ENCODE measurements at places on chromosomes 16 and 17.

- no peak for DNase-seq
These were observed 375.6 kb downstream of the SOX9 start for GRCh38 chr17:72496461-72496860.

DNA sequence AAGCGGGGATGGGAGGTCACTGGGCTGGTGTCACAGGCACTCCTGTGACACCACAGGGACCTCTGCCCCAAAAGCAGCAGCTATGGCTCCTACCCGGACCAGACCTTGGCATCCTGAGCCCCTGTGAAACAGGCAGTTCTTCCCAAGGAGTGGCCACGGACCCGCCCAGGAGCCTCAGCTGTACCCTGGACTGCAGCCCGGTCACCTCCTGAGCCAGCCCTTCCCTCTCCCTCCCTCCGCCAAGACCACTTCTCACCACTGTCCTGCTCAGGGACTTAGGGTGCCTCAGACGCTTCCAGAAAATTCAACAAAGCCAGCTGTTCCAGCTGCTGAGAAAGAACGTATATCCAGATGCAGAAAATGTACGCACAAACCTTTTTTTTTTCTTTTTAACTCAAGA is 13.9 kb upstream of the NCBP3 start:
- no peak for DNase-seq

DNA sequence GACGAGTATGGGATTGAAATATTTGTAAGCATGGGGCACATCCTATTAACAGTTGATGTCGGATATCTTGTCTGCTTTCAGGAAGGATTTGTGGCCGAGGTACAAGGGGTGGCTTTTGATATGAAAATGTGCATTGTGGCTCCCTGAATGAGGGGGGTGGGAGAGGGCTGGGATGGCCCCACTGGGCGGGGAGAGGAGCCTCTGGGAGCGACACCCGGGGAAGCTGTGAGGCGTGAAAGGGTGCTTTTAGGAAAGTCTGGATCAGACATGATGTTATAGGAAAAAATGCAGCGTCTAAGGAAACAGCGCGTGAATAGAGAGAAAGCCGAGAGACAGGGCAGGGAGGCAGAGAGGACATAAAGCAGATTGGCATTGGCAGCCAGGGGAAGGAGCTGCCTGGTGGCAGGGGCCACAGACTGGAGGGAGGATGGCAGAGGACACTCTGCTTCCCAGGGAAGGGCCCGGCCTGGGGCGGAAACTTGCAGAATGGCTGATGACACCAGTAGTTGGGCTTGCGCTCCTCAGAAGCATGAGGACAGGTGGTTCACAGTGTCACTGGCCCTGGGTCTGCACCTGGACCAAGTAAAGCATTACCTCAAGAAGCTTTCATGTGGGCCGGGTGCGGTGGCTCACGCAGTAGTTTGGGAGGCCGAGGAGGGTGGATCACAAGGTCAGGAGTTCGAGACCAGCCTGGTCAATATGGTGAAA is 95.7 kb downstream of the NTN1 start:
- no peak for DNase-seq

- no peak for DNase-seq
These were observed 30.6 kb downstream of the TMEM92 start for GRCh38 chr17:50304781-50305404.

GRCh38 chr16:22250522-22250921 is 44.4 kb downstream of the EEF2K start:
- DNase-seq = no peak

DNA sequence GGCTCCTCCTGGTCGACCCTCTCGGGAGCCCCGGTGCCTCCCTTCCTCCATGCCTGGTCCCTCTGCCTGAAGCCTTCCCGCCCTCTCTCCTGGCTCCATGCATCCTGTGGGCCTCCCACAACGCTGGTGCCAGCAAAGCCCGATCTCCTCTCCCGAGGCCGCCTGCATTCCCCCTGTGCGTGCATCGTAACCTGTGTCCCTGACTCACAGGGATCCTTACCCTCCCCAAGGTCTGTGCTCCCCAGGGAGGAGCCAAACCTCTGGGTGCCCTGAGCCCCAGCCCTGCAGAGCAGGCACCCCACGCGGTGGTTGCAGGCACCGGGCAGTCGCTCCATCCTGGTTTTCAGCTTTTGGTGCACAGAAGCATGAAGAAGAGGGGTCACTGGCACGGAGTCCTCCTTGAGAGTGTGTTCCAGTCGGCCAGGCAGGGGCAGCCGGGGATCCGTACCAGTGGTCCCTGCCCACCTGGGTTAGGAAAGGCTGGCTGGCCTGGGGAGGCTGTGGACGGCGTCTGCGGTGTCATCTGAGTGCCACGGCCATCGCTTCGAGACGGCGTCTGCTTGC is 1.8 kb upstream of the ENPP7 start:
- DNase-seq = no peak

DNA sequence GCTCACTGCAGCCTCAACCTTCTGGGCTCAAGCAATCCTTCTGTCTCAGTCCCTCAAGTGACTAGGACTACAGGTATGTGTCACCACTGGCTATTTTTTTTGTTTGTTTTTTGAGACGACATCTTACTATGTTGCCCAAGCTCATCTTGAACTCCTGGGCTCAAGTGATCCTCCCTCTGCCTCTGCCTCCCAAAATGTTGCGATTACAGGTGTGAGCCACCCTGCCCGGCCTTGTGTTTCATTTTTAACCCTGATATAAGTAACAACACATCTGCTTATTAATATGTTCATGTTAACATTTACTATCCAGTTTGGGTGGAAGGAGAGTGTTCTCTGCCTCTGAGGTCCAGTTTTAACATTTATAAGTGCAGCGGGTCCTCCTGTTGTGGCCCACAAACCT is 3.1 kb downstream of the FAM20A start:
- DNase-seq = no peak

GRCh38 chr16:72517154-72517553 is 345.2 kb upstream of the PMFBP1 start:
- DNase-seq = no peak

DNA sequence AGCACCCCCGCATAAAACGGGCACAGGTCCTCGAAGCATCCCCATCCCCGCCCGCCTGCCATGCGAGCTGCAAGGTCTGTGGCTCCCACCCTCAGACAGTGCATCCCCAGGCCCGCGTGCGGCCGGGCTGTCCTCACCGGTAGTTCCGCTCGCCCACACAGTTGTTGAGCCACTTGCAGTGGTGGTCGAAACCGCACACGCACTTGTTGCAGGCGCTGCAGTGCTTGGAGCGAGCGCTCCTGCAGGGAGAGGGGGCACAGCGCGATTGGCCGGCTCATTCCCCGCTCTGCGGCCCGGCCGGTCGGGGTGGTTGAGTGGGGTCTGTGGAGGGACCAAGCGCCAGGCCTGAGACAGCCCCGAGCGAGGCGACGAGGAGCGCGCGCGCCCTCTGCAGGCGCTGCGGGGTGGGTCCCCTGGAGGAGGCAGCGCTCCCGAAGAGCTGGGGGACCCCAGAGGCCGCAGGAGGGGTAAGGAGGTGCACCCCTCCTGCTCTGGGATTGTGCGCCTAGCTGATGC is 6.0 kb upstream of the TPPP3 start:
- no peak for DNase-seq

- no peak for DNase-seq
These were observed 631 bp downstream of the NXPH3 start for GRCh38 chr17:49576088-49576916.

- no peak for DNase-seq
These were observed 736 bp downstream of the CNP start for GRCh38 chr17:41967141-41967920.

- DNase-seq = peak; percentile 35
These were observed 14.1 kb upstream of the G6PC1 start for GRCh38 chr17:42886283-42887176.

- no peak for DNase-seq
These were observed 31.7 kb upstream of the MYH10 start for GRCh38 chr17:8662076-8662831.

- no peak for DNase-seq
These were observed 112.9 kb downstream of the SEC14L1 start for GRCh38 chr17:77253611-77254051.

DNA sequence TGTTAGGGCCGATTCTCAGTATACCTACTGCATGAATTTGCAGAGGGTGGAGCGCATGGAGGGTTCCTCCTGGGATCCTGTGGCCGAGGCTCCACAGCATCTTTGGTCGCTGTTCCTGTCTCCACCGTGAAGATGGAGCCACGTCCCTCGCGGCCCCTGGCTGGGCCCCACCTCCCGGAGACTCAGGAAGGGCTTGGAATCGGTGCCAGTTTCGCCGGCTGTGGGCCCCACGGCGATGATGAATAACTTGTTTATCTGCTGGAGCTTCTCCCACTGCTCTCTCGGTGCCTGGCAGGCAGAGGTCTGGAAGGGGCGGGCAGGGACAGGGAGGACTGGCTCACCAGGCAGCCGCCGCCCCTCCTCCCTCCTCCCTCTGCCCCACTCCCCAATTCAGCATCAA is 8.1 kb downstream of the SLC5A11 start:
- DNase-seq = no peak

GRCh38 chr17:9051561-9051960 is 30.3 kb downstream of the NTN1 start:
- DNase-seq = no peak

GRCh38 chr16:89375686-89376085 is 114.7 kb downstream of the ANKRD11 start:
- no peak for DNase-seq

- no peak for DNase-seq
These were observed 27.8 kb downstream of the GRIN2A start for GRCh38 chr16:10154389-10154788.

DNA sequence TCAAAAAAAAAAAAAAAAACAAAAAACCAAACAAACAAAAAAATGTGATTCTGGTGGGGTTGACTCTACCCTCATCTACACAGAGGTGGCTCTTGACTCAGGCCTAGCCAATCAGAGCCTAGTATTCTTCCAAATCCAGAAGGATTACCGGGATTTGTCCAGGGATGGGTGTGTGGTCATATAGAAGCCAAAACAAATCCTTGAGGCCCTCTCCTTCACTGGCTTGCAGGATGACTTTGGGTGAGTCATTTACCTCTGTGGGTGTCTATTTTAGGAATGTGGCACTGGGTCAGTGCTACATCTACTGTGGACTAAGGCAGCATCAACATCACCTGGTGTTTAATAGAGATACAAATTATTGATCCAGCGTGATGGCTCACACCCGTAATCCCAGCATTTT is 93.2 kb upstream of the RBBP6 start:
- DNase-seq = no peak

GRCh38 chr16:14106457-14106856 is 35.3 kb downstream of the MRTFB start:
- no peak for DNase-seq

- DNase-seq = no peak
These were observed 19.3 kb downstream of the SHMT1 start for GRCh38 chr17:18344021-18344420.

DNA sequence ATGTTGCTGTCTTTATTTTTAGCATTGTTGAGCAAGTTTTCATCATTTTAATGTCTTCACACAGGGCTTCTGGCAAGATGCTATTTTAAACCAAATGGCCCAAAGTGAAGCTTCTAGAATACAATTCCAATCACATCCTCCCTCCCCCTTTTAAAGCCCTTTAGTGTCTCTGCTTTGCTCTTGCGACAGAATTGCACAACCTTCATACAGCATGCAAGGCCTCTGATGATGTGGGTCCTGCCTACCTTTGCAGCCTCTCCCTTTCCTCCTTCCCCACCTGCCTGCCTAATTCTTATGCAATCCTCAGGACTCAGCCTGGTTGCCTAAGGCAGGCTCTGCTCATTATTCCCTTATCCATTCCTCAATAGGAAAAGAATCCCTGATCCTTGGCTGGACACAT is 381.7 kb downstream of the SLC39A11 start:
- DNase-seq = no peak

DNA sequence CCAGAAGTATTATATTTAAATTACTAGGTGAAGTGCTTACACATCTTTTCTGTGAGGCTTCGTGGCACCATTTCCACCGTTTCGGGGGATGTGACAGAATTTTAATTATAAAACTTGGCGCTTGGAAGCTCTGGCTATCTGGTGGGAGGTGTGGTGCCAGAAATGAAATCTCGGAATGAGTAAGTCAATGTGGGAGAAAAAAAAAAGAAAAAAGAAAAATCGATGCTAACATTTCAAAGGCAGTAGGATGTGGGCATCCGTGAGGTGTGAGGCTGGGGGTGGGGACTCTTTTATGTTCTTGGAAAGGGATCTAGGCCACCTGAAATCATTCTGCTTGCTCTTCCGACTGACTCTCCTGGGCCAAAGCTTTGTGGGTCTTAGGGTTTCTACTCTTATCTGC is 21.9 kb downstream of the CPPED1 start:
- no peak for DNase-seq

DNA sequence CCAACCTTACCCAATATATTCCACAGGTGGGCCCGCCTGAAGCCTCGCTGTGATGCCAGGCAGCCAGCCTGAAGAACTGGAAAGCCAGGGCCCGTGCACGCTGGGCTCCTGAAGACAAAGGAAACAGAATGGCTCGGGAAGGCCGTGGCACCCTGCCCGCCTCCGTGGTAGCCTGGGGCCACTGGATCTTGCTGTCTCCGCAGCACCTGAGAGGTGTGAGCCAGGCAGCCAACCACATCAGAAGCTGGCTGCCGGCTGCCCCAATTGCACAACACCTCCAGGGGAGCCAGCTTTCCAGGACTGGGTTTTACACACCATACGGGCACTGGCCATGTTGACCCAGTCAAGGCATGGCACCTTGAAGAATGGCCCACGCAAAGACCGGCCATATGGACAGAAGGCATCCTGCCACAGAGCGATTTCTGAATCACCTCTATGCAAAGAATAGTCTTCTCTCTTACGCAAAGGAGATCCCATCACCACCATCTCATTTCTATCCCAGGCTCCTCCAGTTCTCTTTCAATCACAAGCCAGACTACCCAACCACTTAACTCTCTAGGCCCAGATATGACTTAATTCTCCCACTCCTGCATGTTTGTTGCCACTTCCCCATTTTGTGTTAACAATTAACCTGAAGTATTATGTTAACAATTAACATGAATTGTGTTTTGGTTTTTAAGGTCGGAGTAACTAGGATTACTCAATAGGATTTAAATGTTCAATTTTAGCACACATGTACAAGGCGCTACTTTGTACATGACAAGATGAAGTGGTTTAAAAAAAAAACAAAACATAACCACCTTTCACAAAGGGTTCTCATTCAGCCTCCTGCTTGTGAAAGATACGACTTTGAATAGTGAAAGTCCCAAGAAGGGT is 32.1 kb downstream of the ZFHX3 start:
- no peak for DNase-seq

- DNase-seq = no peak
These were observed 1.7 kb downstream of the MLYCD start for GRCh38 chr16:83900571-83900970.

DNA sequence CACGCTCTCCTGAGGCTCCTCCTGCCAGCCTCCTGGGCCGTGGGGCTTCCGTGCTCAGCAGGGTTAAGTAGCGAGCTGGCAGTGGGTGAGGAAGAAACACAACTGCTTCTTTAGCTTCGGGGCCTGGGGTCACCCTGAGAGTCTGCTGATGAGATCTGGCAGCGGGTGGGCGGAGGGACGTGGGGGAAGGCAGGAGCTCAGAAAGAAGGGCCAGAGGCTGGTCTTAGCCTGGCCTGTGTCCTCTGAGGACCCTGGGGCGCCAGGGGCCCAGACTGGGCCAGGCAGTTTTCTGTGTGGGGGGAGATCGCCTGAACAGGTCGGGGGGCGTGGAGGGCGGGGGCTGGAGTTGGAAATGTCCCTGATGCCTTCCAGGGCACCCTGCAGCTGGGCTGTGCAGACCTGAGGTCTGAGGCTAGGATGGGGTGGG is 97.8 kb upstream of the GSE1 start:
- DNase-seq = no peak
